Epithelial cell of esophagus (primary cell): ENCODE measurements at places on chromosomes 3 and 15.

DNA sequence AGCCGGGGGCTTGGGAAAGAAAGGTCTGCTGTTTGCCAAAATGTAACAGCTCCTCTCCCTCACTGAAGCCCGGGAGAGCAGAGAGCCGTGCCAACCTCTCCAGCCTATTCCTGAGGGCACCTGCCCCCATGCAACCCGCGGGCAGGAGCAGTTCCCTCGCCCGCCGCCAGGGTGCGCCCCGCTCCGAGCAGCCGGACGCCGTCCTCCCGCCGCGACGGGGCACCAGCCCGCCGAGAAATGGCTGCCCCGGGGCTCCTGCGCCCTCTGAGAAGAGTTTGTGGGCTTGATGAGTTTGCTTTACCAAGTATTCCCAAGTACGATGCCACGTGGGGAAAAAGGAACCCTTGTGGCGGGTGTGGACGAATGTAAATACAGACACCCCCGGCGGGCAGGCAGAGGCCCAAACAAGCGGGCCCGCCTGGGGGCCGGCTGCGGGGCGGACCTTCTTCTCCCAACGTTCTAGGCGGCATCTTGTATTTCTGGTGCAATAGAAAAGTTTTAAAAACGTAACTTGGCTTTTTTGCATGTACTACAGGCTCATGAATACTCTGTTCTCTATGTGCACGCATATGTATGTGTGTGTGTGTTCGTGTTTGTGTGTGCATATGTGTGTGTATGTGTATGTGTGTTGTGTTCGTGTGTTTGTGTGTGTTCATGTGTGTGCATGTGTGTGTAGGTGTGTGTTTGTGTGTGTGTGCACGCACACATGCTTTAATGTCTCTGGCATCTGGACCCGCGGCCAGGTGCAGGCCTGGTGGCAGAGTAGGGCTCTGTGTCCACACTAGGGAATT, 162.9 kb downstream of the CHSY1 start:
- DNase-seq, result peak; percentile 57

GRCh38 chr3:179309225-179310078, 13.4 kb upstream of the ZNF639 start:
- DNase-seq, result no peak

DNA sequence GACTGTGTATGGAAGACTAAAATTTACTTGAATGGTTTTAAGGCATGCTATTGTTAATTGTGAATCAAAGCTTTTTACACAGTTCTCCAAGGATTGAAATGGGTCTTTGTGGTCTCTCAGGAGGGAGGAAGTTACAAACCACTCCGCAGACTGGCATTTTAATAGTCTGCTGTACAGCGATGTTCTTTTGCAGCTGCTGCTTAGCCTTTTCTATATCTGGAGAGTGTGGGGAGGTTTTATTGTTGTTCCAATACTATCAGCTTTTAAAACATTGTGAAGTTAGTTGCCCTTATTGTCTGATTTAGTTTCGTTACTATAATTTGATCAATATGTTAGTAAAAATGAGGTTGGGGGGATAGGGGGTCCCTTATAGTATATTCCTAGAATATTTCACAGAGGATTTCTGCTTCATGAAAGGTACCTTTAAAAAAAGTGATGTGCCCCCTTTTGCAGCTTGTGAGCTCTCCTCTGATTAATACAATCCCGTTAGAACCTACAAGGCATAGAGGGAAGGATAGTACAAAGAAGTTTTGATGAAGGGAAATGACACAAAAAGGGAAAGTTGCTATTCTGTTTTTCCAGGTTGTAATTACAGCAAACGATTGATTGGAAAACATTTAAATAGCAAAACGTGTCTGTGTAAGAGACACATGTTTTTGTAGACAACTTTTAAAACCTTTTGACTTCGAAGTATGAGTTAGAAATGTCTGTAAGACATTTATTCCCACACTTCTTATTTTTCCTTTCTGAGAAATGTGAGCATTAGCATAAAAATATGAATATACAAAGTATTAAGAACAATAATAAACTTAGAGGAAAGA, 158.3 kb upstream of the CGNL1 start:
- no peak for DNase-seq

DNA sequence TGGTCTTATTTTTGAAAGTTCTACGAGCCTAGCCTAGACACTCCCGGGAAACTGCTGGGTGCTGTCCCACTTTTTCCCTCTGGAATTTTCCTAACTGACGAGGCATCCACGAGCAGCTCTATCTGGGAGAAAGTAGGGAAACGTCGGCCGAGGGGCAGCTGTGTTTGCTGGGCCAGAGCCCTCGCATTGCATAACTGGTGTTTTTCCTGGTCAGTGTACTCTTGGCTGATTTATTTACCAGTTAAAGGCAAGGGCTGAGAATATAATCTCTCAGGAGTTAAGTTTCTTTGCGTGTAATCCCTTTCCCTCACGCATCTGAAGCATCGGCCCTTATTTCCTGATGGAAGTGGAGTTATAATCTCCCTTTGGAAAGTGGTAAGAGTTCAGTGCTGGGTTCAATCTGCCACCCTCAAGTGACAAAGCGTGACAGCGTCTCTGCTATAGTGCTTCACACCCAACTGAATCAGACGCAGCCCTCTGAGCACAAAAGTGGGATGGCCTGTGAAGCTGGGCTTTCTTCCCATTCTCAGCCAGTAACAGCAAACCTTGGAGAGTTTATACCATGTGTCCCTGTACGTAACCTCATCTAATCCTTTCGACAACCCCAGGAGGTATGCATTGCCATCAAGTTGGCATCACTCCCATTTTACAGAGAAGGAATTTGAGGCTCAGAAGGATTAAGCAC, 311.5 kb downstream of the RORA start:
- DNase-seq, result no peak

DNA sequence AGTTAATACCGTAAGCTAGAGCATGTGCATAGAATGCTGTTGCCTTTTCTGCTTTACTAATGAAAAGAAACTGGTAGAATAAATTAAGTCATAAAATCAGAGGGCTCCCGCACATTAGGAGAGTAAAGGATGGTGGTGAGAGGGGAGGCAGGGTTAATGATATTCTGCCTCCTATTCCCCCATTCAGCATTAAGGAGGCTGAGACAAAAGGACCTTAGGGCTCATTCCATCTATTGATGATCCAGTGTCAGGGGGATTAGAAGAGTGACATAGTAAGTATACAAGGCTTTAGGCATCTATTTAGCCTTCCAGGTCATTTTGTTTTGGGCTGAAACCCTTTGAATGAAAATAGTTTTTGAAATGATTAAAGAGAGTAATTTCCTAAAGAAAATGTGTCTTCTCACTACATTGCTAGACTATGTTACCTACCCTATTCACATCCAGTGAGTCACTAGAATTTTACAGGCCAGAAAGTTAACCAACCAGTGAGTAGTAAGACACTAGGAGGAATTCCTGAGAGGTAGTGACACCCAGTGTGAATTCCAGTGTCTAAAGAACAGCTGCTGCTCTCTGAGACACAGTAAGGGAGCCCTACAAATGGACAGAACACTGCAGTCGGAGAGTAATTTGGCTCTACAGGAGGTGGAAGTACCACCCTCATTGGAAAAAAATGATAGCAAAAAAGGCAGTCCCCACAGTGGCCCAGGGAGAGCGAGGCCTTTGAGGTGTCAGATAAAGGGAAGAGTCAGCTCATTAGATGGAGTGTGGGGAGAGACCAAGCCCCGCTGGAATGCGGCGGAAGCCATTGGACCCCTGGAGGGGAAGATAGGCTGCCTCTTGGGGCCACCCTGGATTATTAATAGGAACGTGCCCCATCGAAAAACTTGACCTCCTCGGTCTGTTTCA, 67.6 kb downstream of the TUSC7 start:
- peak; percentile 4 for DNase-seq

GRCh38 chr3:158830391-158830790, 28.5 kb downstream of the MFSD1 start:
- peak; percentile 63 for DNase-seq
